CD4-positive, alpha-beta T cell treated with Interleukin-4 for 1 hour (primary cell): ENCODE measurements at places on chromosomes 3 and 15.

DNA sequence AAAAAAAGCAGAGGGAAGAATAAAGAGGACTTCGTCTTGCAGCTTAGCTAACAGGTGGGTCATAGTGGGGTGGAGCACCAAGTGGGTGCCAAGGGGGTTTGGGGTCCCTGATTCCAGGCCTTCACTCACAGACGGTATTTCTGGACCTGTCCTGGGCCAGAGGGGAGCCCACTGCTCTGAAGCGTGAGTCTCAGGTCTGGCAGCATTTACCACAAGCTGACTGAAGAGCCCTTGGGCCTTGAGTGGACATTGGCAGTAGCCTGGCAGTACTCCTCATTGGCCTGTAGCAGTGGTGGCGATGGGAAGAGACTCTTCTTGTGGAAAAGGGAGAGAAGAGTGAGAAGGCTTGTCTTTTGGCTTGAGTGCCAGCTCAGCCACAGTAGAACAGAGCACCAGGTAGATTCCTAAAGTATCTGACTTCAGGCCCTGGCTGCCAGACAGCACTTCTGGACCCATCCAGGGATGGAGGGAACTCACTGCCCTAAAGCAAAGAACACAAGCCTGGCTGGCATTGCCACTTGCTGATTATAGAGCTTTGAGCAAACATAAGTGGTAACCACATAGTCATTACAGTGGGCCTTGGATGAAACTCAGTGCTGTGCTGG, 72.9 kb downstream of the GLDN start:
- no peak for DNase-seq

DNA sequence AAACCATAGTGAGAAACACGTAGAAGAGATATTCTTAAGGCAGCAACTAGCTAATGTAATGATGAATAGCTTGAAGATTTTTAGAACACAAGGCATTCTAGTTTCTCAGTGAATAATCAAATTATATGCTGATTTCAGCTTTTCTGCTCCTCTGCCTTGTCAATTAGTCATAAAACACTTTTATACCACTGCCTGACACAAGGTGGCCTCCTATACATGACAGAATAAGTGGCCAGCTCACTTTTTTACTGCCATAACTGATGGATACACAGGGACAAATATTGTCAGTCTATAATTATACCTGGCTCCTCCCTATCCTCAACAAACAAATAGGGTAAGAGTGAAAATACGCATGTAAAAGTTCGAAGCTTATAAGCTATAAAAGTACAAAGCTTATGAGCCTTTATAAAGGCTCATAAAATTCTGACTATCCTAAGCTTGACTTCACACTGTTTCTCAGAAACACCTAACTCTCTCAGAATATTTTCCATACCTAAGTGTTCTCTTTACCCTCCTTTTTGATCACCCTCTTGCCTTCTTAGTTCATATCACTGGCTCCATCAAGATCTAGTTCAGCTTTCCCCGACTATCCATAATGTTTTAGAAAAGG, 81.6 kb downstream of the HERC1 start:
- DNase-seq, result peak; percentile 74

GRCh38 chr3:129773691-129774663, 119.5 kb downstream of the TMCC1 start:
- DNase-seq, result no peak

DNA sequence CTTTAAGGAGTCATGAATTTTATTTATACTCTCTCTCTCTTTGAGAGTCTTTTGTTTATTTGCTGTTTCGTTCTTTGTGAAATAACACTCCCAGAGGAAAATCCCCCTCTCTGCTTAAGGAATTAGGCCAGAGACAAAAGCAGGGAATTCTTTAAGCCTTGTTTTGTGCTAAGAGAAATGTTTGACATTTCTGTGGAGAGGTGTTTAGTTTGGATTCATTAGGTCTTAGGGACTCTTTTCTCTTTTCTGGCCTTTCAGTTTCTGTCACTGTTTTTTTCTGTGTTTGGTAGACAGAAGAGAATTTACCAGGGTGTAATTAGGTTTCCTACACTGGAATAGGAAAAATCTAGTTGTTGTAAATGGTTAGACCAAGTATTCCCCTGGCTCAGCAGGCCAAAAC, 241.8 kb upstream of the NR2F2 start:
- DNase-seq, result no peak

DNA sequence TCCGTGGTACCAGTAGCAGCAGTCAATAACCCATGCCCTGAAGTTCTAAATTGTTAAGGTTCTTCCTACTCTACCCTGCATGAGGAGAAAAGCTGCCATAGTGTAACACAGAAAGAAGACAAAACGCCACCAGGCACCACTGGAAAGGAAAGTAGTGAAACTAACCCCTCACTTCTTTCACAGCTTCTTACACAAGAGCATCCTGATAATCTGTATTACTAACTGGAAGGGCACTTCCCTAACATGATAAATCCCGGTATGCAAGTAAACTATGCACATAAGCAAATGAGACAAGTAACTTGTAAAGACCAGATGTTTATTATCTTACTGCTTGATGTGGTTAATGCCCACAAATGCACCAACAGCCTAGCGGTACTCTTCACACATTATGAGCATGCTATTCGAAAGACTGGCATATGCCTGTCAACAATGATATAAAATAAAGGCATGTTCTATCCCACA, 141.3 kb downstream of the ADAM10 start:
- DNase-seq, result peak; percentile 41

DNA sequence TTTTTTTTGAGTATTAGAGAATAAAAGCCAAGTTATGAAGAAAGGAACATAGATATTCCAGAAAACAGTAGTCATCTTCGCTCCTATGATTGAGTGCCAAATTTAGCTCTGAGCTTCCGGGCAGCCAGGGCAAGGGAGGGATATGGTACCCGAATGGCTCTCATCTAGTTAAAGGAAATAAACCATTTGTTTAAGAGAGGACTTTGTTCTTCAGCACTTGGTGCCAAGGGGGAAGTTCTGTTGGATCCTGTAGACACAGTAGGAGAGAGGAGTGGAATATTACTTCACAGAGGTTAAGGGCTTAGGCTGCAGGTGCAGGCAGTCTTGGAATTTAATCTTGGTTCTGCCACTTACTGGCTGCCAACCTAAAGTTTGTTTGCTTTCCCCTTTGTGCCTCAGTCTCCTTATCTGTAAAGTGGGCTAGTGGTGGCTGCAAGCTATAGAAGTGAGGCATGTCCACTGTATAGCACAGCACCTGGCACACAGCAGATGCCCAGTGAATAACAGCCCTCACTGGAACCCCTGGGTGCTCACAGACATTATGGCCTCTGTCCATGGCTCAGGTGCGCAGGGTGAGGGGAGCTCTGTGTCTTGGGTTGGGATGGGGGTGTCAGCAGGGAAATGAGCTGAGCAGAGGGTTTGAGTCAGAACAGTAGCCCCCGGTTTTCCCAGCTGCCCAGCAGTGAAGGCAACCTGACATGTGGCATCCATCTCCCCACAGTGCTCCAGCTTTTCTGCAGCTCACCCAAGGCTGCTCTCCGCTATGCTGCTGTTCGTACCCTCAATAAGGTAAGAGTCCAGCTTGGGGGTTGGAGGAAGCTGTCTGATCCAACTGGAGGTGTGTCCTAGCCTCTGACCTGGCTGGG, 10.4 kb downstream of the COPG1 start:
- DNase-seq, result no peak
